ENCODE measurements at places on chromosomes 11 and 22. TPM values are rescaled to one million over a fixed set of nuclear protein-coding genes. Genes with fewer than 3 reads are reported as not detected.

- DNase-seq = no peak
These were observed 139.4 kb downstream of the TEAD1 start for GRCh38 chr11:12813371-12814225.

GRCh38 chr11:22666325-22666687, at the start of gene GAS2:
Gene GAS2, plus strand, starts transcription at chr11:22666611. Its CDS starts 8,259 bp downstream, at chr11:22674870.
- DNase-seq = no peak

DNA sequence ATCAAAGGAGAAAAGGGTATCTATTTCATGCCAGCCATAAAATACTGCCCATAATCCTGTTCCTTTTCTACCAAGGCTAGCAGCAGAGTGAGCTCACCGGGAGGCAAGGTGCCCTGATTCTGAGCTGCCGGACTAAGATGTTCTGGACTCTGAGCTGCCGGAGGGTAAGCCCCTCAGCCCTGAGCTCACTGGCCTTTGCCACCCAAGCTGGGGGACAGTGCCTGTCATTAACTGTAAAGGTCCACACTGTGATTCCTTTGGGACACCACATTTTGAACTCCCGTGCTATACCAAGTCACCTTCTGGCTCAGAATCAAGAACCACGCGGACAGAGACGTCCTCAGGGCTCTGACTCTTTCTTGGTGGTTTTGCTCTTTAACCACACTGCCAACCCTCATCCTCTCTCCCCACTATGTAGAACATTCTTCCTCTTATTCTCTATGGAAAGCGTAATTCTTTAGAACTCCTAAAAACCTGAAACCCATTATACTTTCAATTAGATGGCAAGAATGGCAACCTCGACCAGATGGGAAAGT, 88.4 kb upstream of the BID start:
- no peak for DNase-seq

The SYT13 gene
- polyA plus RNA-seq = 0.54 TPM
